ENCODE measurements at places on chromosomes 5 and 9.
A peak's percentile ranks its signal among the peaks of the same experiment; 100 is the strongest.

- H3K27ac ChIP-seq: no peak overlapping the region
- DNase-seq: peak; percentile 71
- peaks cover 14% of the 10 kb centered on the region for H3K27me3 ChIP-seq
- peaks cover 2% of the 10 kb centered on the region for H3K36me3 ChIP-seq
Measured at GRCh38 chr9:132169672-132170392, 8.0 kb downstream of the NTNG2 start.

- no peak for DNase-seq
- no peak overlapping the region for H3K4me3 ChIP-seq
- no peak overlapping the region for H3K27ac ChIP-seq
- no peaks in the 10 kb centered on the region for H3K4me1 ChIP-seq
Measured at GRCh38 chr5:111004291-111004690, 67.2 kb upstream of the TSLP start.

DNA sequence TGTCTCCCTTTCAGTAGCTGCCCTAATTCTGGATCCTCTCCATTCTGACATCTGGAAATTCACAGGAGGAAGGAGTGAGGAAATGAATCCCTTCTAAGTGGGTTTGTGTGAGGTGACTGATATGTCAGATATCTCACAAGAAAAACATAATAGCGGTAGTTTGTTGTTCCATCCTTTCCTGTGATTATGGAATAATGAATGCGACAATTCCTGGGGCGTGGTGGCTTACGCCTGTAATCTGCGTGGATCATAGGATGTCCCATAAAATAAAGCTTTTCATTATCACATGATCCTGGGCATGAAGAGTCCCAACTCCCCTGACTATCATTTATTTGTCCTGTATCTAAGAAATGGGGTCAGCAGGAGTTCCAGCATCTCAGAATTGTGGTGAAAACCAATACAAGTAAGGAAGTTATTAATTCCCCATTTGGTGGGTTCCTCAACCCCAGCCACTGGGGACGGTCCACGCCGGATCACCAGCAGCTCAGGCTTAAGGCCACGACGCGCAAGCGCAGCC is 375 bp upstream of the C5orf24 start:
- H3K4me1 ChIP-seq: peaks cover 2% of the 10 kb centered on the region
- peaks cover 54% of the 10 kb centered on the region for H3K36me3 ChIP-seq
- peak overlapping the region; percentile 98 for H3K27ac ChIP-seq
- H3K27me3 ChIP-seq: no peaks in the 10 kb centered on the region
- DNase-seq: no peak

- H3K4me1 ChIP-seq: no peaks in the 10 kb centered on the region
- H3K36me3 ChIP-seq: no peaks in the 10 kb centered on the region
- peaks cover 2% of the 10 kb centered on the region for H3K27me3 ChIP-seq
- H3K4me3 ChIP-seq: no peak overlapping the region
- no peak for DNase-seq
- no peak overlapping the region for H3K27ac ChIP-seq
Measured at GRCh38 chr5:171340491-171340890, 31.4 kb downstream of the TLX3 start.

GRCh38 chr9:21711504-21711903 is 90.9 kb upstream of the MTAP start:
- no peaks in the 10 kb centered on the region for H3K27me3 ChIP-seq
- peaks cover 6% of the 10 kb centered on the region for H3K4me1 ChIP-seq
- peak; percentile 63 for DNase-seq
- no peak overlapping the region for H3K4me3 ChIP-seq
- H3K36me3 ChIP-seq: no peaks in the 10 kb centered on the region
- H3K27ac ChIP-seq: no peak overlapping the region

DNA sequence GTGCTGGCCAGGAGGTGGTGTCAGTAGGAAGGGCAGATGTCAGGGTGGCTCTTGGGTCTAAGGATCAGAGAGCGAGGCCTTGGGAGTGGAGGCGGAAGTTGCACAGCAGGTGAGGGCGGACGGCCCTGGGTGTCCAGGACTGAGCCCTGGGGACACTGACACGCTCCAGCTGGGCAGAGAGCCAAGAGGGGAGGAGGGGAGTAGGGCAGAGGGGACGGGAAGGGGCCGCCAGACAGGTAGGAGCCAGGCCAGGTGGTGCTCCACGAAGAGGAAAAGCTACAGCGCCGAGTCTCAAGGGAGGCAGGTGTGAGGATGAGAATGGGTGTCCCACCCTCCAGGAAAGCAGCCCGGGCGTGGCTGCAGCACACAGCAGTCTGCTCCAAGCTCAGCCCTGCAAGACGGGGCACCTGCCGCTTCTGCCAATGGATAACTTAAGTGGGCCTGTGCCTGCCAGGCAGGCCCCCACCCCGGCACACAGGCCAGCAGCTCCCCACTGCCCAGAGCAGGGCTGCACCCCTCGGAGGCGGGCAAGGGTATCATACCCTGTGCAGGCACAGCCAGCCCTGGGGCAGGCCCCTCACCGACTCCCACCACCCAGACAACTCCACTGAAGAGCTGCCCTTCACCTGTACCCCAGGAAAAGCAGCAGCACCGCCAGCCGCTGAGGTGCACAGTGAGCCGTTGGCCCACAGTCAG is 4.9 kb downstream of the TPRN start:
- peaks cover 19% of the 10 kb centered on the region for H3K4me1 ChIP-seq
- H3K4me3 ChIP-seq: no peak overlapping the region
- no peak for DNase-seq
- peaks cover 18% of the 10 kb centered on the region for H3K36me3 ChIP-seq

DNA sequence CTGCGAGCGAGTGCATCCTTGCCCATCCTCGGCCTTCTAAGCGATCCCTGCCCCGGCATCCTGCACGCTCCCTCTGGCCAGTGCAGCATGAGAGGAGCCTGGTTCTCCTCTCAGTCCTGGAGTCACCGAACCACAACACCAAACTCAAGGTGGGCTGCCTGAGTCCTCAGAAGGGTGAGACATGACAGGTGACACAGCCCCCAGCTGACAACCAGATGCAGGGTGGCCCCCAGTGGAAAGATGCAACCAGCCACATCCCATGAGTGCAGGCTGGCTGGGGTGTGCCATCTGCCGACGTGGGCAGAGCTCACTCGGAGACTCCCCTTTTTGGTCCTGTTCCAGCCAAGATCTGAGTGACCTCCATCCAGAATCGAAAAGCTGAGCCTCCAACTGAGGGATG is 58.4 kb downstream of the COL23A1 start:
- no peak overlapping the region for H3K27ac ChIP-seq
- peaks cover 8% of the 10 kb centered on the region for H3K4me1 ChIP-seq
- no peaks in the 10 kb centered on the region for H3K27me3 ChIP-seq
- H3K4me3 ChIP-seq: no peak overlapping the region
- DNase-seq: no peak

- DNase-seq: no peak
- H3K36me3 ChIP-seq: no peaks in the 10 kb centered on the region
- H3K4me1 ChIP-seq: no peaks in the 10 kb centered on the region
Measured at GRCh38 chr5:112485934-112486355, 66.9 kb upstream of the EPB41L4A start.

DNA sequence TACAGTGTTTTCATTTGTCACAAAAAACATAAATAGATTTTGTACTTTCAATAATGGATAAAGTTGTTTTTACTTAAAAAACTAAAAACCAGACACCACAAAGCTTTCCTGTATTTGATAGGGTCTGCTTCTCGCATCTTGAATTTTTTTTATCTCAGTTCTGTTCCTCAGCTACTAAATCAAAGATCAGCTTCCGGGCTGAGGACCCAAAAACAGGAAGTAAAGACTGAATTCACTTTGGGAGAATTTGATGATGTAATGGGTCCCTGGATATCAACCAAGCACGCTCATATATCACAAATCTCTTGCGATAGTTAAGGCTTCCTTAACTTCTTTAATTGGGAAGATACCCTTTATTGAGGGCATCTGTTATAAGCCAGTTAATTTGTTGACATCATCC is 24.1 kb downstream of the ITK start:
- peaks cover 6% of the 10 kb centered on the region for H3K27me3 ChIP-seq
- DNase-seq: no peak
- no peaks in the 10 kb centered on the region for H3K4me1 ChIP-seq
- no peaks in the 10 kb centered on the region for H3K36me3 ChIP-seq

GRCh38 chr5:125125031-125125823 is 378.8 kb upstream of the ZNF608 start:
- no peaks in the 10 kb centered on the region for H3K36me3 ChIP-seq
- DNase-seq: no peak
- H3K4me3 ChIP-seq: no peak overlapping the region
- no peak overlapping the region for H3K27ac ChIP-seq

- no peaks in the 10 kb centered on the region for H3K27me3 ChIP-seq
- H3K27ac ChIP-seq: no peak overlapping the region
- peak; percentile 12 for DNase-seq
- H3K4me3 ChIP-seq: no peak overlapping the region
- no peaks in the 10 kb centered on the region for H3K36me3 ChIP-seq
Measured at GRCh38 chr9:8533681-8534080, 734.1 kb upstream of the DMAC1 start.

GRCh38 chr5:146222005-146222404 is 18.6 kb downstream of the RBM27 start:
- H3K4me3 ChIP-seq: no peak overlapping the region
- DNase-seq: no peak
- H3K4me1 ChIP-seq: no peaks in the 10 kb centered on the region
- H3K36me3 ChIP-seq: peaks cover 2% of the 10 kb centered on the region
- no peaks in the 10 kb centered on the region for H3K27me3 ChIP-seq
- H3K27ac ChIP-seq: no peak overlapping the region

DNA sequence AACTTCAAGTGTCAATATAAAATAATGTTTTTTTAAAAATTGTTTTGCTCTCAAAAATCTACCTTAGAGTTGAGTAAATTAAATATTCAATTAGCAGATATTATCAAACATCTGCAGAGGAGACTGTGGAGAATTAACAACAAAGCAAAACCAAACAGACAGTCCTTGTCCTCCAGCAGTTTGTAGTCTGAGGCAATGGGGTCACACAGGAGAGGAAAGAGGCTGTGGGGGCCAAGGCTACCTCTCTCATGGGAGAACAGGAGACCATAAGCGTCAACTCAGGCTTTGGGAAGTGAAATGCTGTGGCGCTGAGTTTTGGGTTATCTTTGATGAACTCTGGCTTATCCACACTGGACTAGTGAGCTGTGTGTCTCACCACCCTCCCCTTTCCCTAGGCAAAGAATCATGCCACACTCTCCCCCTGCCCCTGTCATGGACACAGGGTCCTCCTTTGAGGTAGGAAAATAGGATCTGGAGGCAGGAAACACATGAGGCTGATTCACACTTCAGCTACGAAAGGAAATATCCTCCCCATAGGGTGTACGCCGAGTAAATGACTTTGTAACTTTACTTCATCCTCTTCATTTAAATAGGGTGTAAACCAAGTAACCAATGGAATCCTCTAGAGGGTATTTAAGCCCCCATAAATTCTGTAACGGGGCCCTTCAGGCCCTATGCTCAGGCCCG is 152.7 kb downstream of the FSTL4 start:
- peaks cover 12% of the 10 kb centered on the region for H3K4me1 ChIP-seq
- H3K27ac ChIP-seq: no peak overlapping the region
- H3K4me3 ChIP-seq: no peak overlapping the region
- H3K27me3 ChIP-seq: peaks cover 5% of the 10 kb centered on the region
- DNase-seq: no peak
- H3K36me3 ChIP-seq: no peaks in the 10 kb centered on the region

DNA sequence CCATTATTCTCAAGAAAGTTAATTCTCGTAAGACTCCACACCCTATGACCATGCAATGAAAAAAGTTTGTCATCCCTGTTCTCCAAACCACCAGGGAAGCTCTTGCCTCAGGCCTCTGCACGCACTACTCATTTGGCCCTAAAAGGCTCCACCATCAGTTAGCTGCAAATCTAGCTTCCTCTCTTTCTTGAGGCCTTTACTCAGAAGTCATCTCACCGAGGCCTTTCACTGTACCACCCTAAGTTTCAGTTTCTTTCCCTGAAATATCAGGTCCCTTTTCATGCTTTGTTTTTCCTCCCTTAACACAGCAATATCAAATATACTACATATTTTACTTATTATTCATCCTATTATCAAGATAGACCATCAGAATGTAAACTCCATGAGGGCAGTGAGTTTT is 39.1 kb downstream of the OXCT1 start:
- DNase-seq: no peak
- no peak overlapping the region for H3K4me3 ChIP-seq
- no peak overlapping the region for H3K27ac ChIP-seq
- no peaks in the 10 kb centered on the region for H3K27me3 ChIP-seq
- H3K4me1 ChIP-seq: peaks cover 4% of the 10 kb centered on the region

GRCh38 chr9:88652876-88653275 is 117.9 kb downstream of the NXNL2 start:
- no peak overlapping the region for H3K27ac ChIP-seq
- no peaks in the 10 kb centered on the region for H3K27me3 ChIP-seq
- no peak for DNase-seq
- H3K36me3 ChIP-seq: no peaks in the 10 kb centered on the region

DNA sequence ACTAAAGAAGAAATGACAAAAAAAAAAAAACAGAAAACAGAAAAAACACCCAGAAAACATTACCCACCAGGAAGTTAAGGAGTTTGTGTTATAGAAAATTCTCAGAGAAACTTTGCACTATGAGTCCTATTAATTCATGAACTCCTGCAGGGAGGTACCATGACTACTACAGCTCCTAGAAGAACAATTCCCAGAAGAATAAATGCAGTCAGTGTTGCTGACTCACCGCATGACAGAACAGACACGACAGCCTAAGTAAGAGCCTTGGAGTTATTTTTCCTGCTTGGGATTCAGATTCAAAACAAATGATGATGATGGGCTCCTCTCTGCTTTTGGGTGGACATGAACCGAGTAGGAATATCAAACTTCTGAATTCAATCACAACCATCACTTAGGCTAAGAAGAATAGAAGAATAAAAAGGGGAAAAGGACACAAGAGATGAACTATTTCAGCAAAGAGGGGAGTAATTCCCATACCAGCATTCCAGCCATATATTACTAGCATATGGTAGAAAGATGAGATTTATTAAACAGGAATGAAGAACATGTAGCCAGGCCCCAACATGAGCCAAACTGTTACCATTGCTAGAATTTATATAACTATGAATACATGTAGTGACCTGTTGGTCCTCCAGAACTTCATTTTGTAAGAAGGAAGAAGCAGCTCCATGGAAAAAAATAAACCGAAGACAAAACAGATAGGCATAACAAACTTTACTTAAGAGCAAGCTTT is 209.6 kb upstream of the PDE4D start:
- no peak overlapping the region for H3K4me3 ChIP-seq
- H3K27ac ChIP-seq: no peak overlapping the region
- no peaks in the 10 kb centered on the region for H3K4me1 ChIP-seq
- H3K36me3 ChIP-seq: no peaks in the 10 kb centered on the region

DNA sequence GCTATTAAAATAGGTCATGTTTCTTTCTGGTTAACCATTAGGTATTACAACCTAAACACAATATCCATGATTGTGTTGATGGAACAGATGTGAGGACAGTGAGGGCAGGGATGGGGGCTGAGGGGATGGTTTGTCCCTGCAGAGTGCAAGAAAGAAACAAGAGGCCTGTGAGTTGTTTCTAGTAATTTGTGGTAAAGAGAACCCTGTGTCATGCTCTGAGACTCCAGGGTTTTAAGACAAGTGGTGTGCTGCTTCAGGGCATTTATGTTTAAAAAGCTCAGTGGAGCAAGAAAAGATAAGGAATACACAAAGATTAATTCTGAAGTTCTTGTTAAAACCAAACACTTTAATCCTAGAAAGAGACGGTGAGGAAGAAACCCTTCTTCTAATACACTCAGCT is 656.5 kb downstream of the TLE1 start:
- H3K4me1 ChIP-seq: no peaks in the 10 kb centered on the region
- H3K27me3 ChIP-seq: no peaks in the 10 kb centered on the region
- no peak overlapping the region for H3K4me3 ChIP-seq
- H3K27ac ChIP-seq: no peak overlapping the region
- no peaks in the 10 kb centered on the region for H3K36me3 ChIP-seq
- DNase-seq: no peak
